HS-5 (cell line): ENCODE measurements at places on chromosomes 3 and 15.

DNA sequence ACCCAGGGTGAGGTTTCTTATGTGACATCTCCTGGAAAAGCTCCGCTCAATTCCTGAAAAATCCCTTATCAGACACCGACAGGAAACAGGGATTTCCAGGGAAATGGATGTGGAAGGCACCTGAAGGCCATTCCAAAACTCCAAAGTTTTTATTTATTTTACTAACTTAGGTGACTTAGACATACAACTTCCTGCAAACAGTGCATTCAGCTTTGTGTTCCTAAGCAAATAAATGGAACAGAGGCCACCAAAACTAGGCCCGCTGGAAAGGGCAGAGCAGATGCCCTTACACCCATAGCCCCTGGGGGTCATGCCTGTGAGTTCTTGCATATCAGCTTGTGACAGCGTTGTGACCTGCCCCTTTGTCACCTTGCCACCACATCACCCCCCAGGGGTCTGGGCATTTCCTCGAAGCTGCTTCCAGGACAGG is 239.4 kb downstream of the XXYLT1 start:
- DNase-seq: no peak

DNA sequence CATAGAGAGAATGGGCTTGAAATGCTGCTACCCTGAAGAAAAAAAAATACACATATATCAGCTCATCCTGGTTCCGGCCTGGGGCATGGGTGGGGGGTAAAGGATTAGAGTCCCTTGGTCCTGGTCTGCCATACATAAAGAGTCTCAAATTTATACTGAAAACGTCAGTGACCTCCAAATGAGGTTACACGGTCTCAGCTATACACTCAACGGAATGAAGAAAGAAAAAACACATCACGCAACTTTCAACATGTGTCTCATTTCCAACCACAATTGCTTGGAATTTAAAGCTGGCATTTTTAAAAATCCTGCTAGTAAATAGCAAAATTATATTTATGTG is 612.8 kb downstream of the MCTP2 start:
- no peak for DNase-seq

- DNase-seq: no peak
Observed at GRCh38 chr3:38360345-38360744, 13.8 kb downstream of the XYLB start.

GRCh38 chr15:63669074-63669473 is 71.9 kb downstream of the FBXL22 start:
- no peak for DNase-seq

DNA sequence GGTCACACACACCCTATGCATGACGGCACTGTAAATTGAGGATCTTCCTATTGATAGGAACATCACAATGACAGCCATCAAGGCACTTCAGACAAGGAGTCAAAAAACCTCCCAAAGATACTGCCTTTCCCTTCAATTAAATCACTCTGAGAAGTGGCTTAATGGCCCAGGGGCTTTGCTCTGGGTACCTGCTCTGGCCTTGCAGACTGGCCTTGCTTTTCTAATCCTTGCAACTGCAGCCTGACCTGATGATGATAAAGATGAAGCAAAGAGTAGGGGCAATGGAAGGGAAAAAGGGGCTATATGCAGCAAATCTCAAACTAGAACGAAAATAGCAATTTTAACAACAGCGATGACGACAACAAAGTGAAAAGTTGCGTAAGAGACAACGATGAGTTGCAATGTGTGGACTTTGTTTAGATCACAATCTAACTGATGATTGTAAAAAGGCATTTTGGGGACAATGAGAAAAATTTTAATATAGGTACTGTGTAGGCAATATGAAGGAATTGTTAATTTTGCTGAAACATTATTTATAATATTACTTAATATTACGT is 14.6 kb downstream of the ADAMTS9 start:
- no peak for DNase-seq

GRCh38 chr3:124266487-124266886 is 274.6 kb upstream of the ROPN1 start:
- no peak for DNase-seq

DNA sequence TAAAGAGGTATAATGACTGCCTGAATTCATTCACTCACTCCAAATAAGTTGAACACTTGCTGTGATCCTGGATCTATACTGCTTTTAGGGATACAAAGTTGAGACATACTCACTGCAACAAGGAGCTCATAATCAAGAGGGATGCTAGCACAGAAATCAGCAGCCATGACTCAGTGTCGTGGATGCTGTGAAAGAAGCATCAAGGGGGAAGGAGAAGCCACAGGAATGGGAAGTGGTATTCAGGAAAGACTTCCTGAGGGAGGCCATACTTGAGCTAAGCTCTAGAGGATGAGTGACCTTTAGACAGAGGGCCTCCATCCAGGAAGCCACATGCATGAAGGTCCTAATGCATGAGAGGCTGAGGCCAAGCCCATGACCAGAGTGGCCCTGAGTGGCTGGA is 245.7 kb upstream of the RORA start:
- no peak for DNase-seq

- DNase-seq: peak; percentile 60
Observed at GRCh38 chr3:146065573-146066006, 95.4 kb downstream of the PLOD2 start.

GRCh38 chr3:14797731-14798130 is 21.0 kb upstream of the FGD5 start:
- no peak for DNase-seq

GRCh38 chr3:40975711-40976121 is 223.6 kb upstream of the CTNNB1 start:
- no peak for DNase-seq

DNA sequence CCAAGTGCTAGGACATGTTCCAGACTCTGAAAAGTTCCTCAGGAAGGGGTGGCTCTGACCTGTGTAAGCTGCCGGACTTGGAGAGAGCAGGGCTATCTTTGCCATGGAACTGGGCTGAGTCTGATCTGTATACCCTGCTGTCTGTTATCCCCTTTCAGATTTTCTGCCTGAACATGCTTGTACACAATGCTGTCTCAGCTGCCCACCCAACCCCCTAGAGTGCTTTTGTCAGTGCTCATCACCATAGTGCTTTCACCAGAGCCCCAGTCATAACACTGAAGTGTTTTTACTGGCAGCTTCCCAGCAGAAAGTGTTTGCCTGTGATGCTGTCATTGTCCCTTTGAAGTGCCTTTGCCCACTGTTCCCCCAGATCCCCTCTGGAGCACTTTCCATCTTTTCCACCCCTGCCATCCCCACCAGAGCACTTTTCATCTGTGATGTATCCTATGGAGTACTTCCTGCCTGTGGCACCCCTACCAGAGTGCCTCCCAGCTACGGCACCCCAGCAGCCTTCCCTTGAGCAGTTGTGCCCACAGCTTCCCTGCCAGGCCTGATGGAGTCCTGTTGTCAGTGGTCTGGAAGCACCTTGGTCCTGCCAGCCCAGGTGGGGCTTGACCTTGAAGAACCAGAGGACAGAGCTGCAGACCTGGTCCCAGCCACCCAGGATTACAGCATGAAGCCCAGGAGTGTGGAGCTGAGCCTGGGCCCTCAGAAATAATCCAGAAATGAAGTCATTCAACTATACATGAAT is 397.7 kb downstream of the DIPK2A start:
- DNase-seq: no peak

DNA sequence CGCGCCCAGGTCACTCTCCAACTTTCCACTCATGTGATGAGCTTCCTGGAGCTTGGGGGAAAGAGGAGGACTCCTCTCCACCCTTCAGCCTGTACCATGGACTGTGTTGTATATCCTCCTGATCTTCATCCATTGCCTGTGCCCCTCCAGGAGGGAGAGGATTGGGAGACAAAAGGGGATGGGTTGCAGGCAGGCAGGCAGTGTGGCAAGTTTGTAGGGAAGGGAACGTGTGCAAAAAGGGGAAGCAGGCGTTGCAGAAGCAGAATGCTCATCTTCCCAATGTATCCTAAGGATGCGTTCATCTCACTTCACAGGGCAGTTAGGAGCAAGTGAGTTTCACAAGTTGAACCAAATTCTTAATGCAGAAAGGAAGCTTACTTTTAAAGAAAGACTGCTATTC is 28.1 kb upstream of the GHSR start:
- DNase-seq: no peak

DNA sequence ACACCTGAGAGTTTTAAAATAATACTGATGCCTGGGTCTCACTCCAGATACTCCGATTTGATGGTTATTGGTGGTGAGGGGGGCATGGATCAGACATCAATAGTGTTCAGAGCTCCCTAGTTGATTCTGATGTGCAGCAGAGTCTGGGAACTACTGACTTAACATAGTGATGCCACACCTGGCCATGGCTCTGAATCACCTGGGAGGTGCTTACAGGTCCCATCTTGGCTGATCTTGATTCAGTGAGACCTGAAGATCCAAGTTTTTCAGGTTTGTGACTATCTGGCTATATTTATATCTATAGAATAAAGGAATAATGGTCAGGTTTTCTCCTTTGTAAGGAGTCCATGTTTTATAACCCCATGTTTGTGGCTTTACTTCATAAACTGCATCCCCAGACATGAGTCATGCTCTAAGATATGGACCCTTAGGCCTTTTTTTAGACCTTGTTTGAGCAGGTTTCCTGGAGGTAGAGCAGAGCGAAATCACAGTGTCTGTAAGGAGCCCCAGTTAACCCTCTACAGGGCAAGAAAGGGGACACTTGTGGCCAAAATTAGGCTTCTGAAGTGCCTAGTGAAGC is 101.4 kb downstream of the LARS2 start:
- DNase-seq: no peak

DNA sequence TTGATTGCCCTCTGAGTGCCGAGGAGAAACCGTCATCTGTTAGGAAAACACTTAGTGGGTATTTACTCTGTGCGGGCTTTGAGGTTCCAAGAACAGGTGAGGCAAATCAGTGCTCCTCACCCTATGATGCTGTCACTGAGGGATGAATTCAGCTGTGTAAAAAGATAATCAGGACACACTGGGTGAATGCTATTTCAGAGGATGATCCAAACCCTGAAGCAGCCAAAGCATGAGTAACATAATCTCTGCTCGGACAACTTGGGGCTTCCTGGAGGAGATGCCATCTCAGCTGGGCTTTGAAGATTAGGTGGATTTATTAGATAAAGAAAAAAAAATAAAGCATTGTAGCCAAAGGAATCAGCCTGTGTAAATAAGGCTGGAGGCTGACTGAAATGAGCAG is 10.5 kb upstream of the GADL1 start:
- DNase-seq: no peak

GRCh38 chr3:52811452-52812011 is 16.9 kb downstream of the ITIH3 start:
- DNase-seq: no peak

DNA sequence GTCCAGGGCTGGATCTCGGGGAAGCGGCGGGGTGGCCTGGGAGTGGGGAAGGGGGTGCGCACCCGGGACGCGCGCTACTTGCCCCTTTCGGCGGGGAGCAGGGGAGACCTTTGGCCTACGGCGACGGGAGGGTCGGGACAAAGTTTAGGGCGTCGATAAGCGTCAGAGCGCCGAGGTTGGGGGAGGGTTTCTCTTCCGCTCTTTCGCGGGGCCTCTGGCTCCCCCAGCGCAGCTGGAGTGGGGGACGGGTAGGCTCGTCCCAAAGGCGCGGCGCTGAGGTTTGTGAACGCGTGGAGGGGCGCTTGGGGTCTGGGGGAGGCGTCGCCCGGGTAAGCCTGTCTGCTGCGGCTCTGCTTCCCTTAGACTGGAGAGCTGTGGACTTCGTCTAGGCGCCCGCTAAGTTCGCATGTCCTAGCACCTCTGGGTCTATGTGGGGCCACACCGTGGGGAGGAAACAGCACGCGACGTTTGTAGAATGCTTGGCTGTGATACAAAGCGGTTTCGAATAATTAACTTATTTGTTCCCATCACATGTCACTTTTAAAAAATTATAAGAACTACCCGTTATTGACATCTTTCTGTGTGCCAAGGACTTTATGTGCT is 527 bp downstream of the B2M start:
- no peak for DNase-seq

- DNase-seq: no peak
Observed at GRCh38 chr15:52656412-52656811, 22.8 kb downstream of the ATOSA start.

- no peak for DNase-seq
Observed at GRCh38 chr3:185979721-185980121, 41.9 kb upstream of the TRA2B start.

DNA sequence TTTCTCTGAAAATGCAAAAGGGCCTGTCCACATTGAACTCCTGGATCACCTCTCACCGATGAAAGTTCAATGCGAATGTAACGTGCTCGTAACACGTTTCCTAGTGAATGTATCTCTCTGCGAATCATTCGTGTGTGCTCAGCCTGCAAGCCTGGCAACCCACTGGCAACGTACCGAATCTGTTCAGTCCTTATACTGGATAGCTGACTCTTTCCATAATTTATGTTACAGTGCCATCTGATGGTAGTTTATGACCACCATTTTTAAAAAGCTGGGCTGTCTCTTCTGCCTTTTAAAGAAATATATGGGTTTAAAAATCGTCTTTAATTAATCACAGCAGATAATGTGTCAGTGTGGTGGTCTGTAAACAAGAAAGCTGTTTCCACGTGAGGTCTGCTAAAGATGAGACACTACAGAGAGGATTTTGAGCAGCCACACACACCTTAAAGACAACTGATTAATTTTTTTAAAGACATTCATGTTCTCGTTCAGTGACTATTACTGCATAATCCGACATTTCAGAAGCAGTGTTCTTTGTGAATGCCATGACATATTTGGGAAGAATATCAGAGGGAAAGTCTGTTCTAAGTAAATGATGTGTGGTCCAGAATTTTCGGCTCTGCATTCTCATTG is 69.4 kb upstream of the FOXP1 start:
- peak; percentile 23 for DNase-seq

GRCh38 chr3:159216311-159216710 is 414.5 kb downstream of the MFSD1 start:
- no peak for DNase-seq

- no peak for DNase-seq
Observed at GRCh38 chr3:132343018-132343612, 25.9 kb downstream of the ACP3 start.

GRCh38 chr3:44522494-44522933 is 32.5 kb upstream of the ZKSCAN7 start:
- DNase-seq: no peak

DNA sequence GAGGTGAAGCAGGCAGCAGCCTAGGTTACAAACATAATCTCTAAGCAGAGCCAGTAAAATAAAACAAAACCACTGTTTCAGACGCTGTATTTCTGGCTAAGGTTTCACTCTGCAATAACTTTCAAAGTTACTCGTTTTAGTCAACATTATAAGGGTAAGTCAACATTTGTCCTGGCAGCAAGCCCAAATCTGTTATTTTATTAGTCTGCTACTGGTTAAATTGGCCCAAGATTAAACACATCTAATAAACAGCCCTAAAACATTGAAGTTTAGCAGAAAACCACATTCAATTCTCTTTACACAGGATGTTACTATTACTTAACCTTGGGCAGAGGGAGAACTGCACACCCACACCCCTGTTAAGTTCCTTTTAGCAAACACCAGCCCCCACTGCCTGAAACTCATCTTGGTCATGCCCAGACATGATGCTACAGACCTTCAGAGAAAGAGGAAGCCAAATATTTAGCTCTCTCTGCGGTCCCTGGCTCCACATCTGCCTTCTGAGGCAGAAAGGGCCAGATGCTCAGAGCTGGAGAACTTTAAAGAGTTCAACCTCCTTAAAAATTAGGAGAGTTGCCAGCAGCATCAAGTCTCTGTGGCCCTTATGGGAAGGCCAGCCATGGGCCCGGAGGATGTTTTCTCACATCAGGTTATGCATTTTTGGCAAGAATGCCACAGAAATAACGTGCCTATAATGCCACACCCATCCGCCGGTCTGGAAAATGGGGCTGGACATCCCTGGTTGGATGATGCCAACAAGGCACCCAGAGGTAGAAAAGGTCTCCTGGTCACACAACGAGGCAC is 17.9 kb downstream of the ARHGEF3 start:
- DNase-seq: no peak
